ENCODE measurements at places on chromosomes 4 and X.

- DNase-seq, result no peak
Measured at GRCh38 chr4:71472946-71473345, 134.1 kb downstream of the SLC4A4 start.

DNA sequence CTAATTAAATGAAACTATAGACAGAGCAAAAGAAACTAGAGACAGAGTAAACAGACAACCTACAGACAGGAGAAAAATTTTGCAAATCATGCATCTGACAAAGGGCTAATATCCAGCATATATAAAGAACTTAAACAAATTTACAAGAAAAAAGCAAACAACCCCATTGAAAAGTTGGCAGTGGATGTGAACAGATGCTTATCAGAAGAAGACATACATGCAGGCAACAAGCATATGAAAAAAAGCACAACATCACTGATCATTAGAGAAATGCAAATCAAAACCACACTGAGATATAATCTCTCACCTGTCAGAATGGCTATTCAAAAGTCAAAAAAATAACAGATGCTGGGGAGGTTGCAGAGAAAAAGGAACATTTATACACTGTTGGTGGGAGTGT lies 14.8 kb downstream of the ZNF280C start:
- DNase-seq, result no peak

GRCh38 chr4:2843941-2844584 lies 419 bp downstream of the ADD1 start:
- DNase-seq, result no peak

- DNase-seq, result no peak
Measured at GRCh38 chr4:138647433-138647832, 368.1 kb upstream of the NOCT start.

DNA sequence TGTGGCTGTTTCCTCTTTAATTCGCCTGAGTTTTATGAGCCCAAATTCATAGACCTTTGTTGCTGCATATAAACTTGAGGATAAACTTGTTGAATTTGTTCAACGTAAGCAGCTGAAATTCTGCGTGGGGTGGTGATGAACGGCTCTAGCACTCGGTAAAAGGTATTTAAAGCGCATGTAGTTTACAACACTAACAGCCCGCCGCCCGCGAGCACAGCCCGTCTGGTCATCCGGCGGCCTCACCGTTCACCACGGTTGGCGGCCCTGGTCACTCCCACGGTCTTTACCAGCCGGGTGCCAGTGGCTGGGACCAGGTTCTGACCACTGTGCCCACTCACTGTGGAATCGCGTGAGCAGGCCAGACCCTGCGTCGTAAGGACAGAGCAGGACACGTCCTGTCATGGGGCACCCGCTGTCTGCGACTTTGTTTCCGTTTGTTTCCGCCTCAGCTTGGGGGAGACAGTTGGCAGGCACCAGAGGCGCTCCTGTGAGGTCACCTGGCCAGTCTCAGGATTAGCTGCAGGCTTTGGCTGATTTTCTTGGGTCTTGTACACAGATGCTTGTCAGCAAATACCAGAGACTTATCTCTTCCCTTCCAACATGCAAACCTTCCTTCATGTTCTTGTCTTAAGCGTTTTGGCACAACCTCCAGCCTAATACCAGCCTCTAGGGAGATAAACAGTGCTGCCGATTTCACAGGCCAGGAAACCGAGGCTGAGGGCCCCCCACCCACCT lies 36.8 kb upstream of the SPON2 start:
- DNase-seq, result no peak

- DNase-seq, result no peak
Measured at GRCh38 chrX:3345281-3346191, 916 bp downstream of the MXRA5 start.

DNA sequence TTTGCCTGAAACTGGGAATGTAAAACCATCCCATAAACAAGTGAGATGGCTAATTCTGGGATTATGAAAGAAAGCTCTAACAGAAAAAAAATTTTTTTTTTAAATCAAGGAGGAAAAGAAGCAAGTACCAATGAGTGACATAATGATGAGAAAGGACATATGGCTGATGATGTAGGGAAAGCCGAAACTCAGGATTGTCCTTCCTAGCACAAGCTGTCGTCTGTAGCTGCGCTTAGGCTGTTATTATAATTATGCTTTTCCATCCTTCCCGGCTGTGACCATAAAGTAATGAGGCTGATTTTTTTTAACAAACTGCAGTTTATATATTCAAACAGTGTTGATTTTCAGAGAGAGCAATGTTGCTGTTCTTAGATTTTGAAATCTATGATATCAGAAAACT lies 209.8 kb upstream of the NOCT start:
- DNase-seq, result no peak

DNA sequence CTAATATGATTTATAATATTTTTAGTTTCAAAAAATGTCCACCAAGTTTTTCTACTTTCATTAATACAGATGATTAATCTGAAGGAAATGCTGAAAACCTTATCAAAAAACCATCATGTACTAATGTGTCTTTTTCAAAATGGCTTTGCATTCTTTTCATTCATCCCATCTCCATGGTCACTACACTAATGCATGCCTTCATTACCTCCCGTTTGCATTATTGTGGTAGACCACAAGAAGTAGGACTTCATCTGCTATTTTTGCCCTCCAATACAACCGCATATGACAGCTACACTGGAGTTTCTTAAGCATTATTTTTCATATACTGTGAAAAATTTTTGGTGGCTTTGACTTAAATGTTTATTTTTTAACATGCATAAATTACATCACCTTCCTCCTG lies 37.9 kb upstream of the FSTL5 start:
- no peak for DNase-seq

DNA sequence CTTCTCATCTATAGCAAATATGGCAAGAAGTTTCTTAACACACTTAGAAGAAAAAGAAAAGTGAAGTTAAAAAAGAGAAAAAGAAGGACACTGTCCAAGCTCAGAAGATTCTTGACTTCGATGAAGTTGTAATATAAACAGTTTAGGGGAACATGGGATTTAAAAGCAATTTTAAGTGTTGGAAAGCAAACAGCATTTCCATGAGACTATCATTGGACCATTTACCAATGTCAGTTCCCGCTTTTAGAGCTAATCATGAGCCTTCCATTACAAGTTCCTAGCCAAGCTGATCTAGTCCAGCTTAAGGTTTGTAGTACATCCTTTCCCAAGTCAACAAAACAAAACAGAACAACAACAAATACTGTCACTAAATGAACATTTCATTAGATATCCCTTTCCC lies 45.1 kb upstream of the FGF2 start:
- no peak for DNase-seq

- no peak for DNase-seq
Measured at GRCh38 chrX:50718776-50719175, 95.2 kb downstream of the SHROOM4 start.

- no peak for DNase-seq
Measured at GRCh38 chr4:72974694-72975487, 94.6 kb downstream of the COX18 start.

- DNase-seq, result no peak
Measured at GRCh38 chr4:2715426-2715825, 40.7 kb downstream of the TNIP2 start.

DNA sequence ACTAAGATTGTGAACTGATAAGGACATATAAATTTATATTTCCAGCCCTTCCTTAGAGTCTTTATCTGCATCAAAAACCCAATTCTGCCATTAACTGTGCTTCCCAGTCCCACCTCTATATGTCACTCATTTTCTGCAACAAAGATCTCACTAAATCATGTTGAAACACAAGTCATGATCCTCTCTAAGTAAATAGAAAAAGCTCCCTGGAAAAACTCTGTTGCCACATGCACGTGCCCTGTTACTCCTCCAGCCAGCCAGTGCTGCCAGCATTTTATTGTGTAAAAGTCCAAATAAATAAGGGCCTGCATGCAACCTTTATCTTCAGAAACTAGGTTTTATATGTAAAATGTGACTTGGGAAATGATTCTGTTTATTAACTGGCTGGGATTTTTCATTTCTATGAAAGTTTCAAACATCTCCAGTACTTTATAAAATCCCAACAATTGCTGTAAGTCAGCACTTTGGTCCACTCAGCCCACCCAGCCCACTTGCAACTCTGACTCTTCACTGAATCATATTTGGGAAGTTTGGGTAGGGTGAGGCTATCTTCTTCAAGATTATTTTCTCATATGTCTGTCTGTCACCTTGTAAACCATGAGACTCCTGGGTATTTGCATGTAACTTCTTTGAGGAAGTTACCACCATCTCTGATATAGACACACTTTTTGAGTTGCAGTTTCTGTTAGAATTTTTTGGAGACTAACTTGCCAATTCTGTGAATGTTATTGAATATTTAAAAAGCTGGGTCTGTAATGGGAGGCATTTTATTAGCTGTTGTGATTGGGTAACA lies 40.0 kb upstream of the SMARCA5 start:
- DNase-seq, result no peak

- no peak for DNase-seq
Measured at GRCh38 chr4:99379571-99379970, 27.0 kb upstream of the ADH1C start.

DNA sequence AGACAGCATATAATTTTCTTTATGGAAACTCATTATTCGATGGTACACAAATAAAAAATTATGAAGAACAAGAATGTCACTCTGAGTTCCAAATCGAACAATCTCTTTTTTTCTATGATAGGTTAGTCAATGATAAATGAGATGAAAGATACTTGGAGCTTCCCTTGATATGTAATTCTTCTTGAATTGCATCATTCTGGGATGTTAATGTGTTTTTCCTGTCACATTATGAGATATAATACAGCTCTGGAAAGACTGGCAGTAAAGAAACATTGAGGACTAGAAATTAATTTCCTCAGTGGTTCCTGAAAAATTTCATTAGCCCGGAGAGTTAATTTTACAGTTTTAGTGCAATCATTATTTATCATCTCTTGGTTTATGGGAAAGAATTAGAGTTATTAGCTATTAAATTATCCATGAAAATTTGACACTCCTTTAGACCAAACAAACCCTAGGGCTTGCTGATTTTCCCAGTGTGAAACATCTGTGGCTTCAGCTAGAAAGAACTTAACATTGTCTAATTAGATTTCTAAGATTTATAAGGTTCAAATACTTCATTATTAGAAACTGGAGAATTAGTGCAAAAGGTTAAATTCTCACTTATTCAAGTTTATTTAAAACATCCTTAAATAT lies 1546.6 kb upstream of the TENM3 start:
- no peak for DNase-seq

- no peak for DNase-seq
Measured at GRCh38 chrX:49187028-49187394, 838 bp upstream of the PRICKLE3 start.

GRCh38 chr4:188818300-188818699 lies 679.1 kb downstream of the TRIML1 start:
- no peak for DNase-seq

GRCh38 chr4:86981789-86982188 lies 47.0 kb downstream of the AFF1 start:
- no peak for DNase-seq

GRCh38 chr4:141849778-141850177 lies 213.4 kb downstream of the IL15 start:
- no peak for DNase-seq

- DNase-seq, result no peak
Measured at GRCh38 chr4:158681629-158682028, 9.5 kb downstream of the ETFDH start.

DNA sequence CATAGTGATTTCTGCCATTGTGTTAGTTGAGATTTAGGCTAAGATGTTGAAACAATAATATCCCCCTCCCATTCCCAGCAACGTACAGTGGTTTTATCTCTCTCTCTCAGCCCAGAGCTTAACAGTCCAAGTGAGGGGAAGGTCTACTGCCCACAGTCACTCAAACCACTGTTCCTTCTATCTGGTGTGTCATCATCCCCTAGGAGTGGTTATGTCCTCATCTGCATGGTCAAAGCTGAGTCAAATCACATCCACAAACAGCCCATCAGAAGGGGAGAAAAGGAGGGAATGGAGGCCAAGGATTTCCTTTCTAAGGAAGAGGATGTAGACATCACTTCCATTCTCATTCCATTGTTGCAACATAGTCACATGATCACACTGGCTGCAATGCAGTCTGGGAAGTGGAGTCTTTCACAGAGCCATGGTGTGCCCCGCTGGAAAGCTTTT lies 42.8 kb upstream of the CHRNA9 start:
- no peak for DNase-seq

DNA sequence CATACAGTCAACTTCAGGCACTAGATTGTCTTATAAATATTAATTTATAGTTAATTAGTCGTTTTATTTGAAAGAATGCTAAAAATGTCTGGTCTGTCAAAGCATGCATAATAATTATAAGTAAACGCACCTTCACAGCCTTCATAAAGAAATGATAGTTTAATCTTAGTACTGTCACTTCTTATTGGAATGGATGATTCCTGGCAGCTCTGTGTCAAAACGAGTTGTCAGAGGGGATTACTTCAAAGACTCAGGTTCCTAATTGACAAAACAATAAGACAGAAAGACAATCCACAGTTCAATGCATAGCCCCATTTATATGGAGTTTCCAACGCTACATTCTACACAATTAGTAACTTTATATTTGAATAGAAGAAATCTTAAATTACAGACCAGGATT lies 461.3 kb upstream of the TECRL start:
- DNase-seq, result no peak

- DNase-seq, result no peak
Measured at GRCh38 chr4:1802151-1802715, 9.1 kb downstream of the FGFR3 start.

DNA sequence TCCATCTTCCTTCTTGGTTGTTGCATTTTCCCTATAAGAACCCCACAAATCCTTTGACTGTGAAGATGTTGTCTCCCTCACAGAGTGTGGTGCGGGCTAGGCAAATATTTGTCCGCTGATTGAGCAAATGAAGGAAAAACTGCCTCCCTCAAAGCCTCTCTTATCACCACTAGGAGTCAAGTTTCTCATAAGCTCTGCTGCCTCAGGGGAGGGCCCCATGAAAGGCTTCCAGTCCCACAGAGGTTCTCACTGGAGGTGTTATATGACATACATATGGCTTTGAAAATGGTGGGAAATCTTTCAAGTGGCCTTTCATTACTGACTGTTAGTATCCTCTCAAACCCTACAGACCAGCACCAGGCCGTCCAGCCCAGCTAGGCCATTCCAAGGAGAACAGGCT lies 9.3 kb downstream of the VGLL1 start:
- no peak for DNase-seq

- no peak for DNase-seq
Measured at GRCh38 chrX:71253253-71254091, 468 bp downstream of the ZMYM3 start.

DNA sequence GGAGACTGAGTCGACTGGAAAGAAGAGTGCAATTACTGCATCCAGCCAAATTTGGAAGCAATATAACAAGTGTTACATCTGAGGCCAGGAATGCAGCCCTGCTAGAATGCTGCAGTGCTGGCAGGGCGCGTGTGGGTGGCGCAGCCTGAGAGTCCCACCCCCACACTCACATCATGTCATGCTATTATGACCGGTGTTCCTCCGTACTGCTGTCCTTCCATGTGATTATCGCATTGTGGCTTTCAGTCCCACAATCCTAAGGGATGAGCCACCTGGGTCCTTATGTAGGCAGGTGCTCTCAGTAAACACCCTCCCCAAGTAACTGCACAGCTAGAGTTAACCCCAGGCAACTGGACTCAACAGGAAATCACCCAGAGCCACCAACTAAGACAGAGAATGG lies 122.6 kb upstream of the CPEB2 start:
- no peak for DNase-seq

- no peak for DNase-seq
Measured at GRCh38 chr4:128186623-128187022, 101.0 kb downstream of the PGRMC2 start.

Data from activated T-cell treated with anti-CD3 and anti-CD28 coated beads for 24 hours (primary cell).